ENCODE measurements at places on chromosomes 3 and 15.

GRCh38 chr3:188661806-188662205 is 507.8 kb downstream of the LPP start:
- DNase-seq, result no peak

GRCh38 chr3:18499301-18499700 is 74.2 kb upstream of the SATB1 start:
- DNase-seq, result no peak

DNA sequence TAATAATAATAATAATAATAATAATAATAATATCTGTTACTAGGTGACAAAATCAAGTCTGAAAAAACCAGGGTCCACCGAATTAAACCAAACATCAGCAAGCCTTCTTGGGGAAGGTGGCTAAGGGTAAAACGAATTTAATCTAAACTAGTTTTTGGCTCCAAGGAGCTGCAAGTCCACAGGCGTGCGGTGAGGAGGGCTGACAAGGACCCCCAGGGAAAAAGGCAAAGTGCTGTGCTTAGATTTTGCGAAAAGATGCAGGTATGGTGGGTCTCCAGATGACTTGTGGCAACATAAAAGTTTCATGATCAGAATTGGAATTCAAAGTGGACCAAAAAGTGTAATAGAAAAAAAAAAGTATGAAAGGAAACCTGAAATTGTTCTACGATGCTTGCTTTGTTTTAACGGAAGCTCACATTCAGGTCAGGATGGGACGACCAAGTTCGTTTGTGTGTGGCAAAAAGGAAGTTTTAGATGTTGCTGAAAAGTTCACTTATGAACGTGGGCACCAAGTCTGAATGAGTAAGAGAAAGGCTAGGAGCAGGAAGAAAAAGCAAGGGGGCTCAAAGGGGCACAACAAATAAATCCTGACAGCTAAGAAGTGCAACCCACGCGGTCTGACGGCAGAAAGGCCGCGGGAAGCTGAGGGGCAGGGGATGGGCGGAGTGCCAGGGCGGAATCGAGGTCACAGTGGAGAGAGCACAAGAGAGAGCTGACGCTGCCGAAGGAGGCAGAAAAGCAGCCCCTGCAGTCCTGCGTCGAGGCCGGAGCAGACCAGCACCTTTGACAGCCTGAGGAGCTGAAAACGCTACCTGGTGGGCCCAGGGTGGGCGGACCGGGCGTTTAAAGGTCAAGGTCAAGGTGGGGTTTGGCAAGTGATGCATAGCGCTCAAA is 1.1 kb downstream of the WDR82 start:
- DNase-seq, result peak; percentile 77

- DNase-seq, result no peak
Observed at GRCh38 chr15:39444735-39445470, 136.0 kb upstream of the THBS1 start.
